ENCODE measurements at places on chromosomes 4 and X.

DNA sequence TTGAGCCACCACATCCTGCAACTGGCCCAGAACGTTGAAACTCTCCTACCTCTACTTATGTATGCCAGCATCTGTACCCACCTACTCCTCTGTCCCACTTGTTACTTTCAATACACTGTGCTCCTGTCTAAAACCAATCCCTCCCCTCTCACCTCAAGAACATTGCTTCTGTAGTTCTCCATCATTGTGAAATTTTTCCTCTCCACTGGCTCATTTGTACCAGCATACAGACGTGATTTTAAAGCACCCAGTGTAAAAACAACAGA is 25.5 kb upstream of the USO1 start:
- no peak for DNase-seq

GRCh38 chrX:23287191-23287725 is 47.4 kb upstream of the PTCHD1 start:
- no peak for DNase-seq

- DNase-seq: no peak
Measured at GRCh38 chrX:11097933-11098332, 13.2 kb upstream of the HCCS start.

GRCh38 chrX:33989936-33990335 is 142.2 kb downstream of the FAM47A start:
- no peak for DNase-seq

GRCh38 chrX:22365460-22365859 is 92.7 kb downstream of the CBLL2 start:
- no peak for DNase-seq

DNA sequence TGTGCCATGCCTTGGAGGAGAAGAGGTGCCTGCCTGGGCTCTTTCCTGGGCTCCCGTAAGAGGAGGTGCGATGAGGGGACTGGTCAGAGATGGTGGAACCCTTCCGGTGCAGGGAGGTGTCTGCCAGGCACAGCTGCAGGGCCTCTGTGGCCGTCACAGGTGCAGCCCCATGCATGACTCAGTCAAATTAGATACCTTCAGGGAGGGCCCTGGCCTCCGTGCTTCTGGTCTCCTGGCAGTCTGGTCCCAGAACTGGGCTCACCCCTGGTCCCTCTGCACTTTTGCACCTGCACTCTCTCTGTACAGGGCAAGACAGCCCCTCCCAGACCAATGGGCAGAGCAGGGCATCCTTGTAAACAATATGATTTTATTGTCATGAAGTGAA is 49.9 kb upstream of the LRPAP1 start:
- no peak for DNase-seq

DNA sequence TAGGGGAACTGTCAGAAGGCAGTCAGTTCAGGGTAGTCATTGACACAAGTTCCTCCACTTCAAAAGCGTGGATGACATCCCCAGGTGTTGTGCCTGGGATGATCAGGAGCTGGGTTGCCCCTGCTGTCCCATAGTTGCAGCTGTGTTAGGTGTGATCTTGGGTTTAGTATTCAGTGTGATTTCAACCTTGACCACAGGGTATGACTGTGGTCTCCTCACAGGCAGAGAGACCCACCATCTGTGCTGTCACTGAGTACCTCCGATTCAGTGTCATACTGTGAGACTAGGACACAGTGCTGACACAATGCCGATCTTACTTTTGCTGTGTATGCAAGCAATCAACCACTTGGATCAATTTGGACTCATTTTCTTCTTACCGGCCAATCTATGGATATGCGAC is 25.2 kb downstream of the FOXR2 start:
- DNase-seq: no peak

DNA sequence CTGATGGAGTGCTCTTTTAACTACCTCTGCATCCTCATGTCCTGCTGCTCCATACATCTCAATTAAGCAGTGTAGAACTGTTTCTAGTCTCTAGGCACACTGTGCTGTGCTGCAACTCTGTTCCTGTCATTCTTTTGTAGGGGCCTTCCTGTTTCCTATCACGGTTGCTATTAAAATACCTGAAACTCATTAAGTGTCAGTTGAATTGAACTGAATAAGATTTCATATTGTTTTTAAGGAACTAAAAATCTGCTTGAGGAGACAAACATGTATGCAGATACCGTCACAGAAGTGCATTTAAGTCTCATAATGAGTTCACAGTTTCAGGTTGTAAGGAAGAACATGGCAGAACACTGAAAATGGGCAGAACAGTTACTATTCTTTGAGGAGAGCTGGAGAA is 170.1 kb downstream of the LARP7 start:
- DNase-seq: no peak

GRCh38 chrX:17990532-17990931 is 129.4 kb upstream of the RAI2 start:
- DNase-seq: no peak

- DNase-seq: no peak
Measured at GRCh38 chr4:66273110-66273509, 602.8 kb upstream of the EPHA5 start.

DNA sequence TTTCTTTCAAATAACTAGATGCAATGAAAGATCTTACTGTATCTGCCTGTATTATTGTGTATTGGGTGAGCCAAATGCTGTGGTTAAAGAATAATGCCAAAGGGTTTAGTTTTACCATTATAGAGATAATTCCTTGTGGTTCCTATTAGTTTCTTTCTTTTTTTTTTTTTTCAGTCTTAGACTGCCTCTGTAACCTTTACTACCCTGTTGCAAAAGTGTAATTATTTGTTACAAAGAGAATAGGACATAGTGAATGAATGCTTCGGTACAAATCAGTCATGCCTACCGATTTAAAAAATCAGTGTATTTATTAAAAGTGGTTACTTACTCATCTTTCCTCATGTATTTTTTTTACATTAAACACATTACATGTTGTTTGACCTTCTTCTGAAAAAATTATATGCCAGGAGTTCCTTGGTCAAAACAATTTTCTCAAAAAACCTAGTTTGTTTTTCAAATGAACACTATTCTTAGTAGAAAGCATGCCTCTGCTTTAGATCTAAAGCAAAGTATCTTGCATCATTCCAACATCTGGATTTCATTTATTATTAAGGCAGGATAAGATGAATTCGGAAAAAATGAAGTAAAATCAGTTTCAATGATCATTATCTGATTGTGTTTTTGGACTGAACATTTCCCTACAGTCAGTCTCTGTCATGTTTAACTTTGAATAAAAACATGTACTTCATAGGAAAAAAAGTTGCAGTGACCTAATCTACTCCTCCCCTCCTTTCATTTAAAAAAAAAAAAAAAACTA is 21.2 kb upstream of the SYNPO2 start:
- DNase-seq: no peak

- DNase-seq: no peak
Measured at GRCh38 chr4:2882341-2882740, 38.7 kb downstream of the ADD1 start.

DNA sequence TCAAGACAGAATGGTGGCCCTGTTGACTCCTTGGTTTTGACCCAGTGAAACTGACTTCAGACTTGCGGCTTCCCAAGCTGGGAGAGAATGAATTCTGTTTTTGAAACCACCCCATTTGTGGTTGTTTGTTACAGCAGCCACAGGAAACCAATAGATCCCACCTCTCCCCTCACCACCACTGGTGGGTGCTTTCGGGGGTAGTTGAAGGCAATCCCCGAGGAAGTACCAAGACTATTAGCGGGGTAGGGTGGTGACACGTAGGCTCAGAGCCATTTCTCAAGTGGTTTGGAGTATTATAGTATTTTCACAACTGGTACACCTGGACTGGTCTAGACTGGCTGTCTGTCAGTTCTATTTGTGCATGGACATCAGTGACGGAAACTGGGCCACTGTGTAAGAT is 189.1 kb upstream of the RBPJ start:
- DNase-seq: peak; percentile 12

DNA sequence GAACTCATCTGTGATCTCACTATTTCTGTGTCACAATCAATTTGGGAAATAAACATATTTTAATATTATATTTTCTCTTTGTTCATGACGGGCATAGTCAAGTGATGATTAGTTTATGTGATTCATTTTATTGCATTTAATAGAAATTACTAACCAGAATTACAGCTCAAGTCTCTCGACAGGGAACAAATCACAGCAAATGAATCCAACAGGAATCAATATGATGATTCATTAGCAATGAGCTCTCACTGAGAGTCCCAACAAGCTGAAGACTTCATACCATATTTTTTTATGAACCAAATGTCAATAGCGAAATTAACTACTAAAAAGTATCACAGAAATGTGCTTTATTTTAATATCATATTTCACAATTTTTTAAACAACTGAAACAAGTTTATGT is 649.7 kb downstream of the GRID2 start:
- DNase-seq: no peak

Measured in stimulated activated CD8-positive, alpha-beta memory T cell treated with anti-CD3 and anti-CD28 coated beads, Interleukin-7, amount 100 ng/mL, for 1 hour (primary cell).